CD4-positive, alpha-beta T cell treated with Interleukin-17A for 1 hour (primary cell): ENCODE measurements at places on chromosomes 12 and 14.

DNA sequence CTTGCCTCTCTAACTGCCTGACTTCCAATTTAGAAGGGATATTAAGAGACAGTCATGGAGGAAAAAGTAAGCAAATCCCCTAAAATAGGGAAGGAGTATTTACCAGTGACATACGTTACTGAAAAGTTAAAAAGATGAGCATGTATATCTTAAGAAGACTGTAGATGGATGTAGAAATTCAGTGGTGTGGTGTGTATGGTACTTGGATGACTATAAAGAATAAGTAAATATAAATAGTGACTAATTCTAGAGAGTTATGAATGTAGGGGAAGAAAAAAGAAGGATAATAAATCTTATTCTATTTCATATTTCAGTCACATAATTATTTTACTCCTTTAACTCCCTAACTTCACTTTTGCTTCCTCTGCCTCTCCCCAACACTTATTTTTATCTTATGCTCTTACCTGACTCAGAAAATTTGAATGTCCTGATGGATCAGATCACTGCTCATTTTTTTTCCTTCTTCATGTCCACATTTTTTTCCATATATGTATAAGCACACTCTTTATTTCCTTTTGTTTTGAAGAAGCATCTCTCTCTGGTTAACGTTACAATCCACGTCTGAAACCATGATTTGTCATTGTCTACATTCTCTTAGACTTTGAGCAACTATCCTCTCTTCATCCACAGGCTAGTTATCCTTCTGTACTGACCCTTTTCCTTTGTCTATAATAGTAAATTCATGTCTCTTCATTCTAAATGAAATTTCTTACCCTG lies 422.7 kb upstream of the SYT1 start:
- no peak for DNase-seq

GRCh38 chr12:50241178-50241577 lies 42.1 kb downstream of the LIMA1 start:
- no peak for DNase-seq

- no peak for DNase-seq
These were observed 56.2 kb upstream of the DDHD1 start for GRCh38 chr14:53209370-53209769.

DNA sequence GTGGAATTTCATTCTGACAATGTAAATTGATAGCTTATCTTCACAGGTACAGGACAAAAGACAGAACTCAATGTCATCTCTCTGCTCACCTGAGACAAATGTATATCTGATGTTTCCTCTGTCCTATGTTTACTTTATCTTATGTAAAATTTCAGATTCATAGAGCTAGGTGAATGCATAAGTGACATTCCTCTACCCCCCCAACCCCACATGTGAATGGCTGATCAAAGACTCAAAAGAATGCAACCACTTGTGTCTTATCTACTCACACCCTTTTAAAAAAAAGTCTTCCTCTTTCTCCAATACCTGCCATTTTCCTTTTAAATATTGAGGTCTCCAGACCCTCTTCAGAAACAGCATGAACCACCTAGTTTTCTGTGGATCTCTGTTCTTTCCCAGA lies 736.6 kb upstream of the SEL1L start:
- DNase-seq = no peak

DNA sequence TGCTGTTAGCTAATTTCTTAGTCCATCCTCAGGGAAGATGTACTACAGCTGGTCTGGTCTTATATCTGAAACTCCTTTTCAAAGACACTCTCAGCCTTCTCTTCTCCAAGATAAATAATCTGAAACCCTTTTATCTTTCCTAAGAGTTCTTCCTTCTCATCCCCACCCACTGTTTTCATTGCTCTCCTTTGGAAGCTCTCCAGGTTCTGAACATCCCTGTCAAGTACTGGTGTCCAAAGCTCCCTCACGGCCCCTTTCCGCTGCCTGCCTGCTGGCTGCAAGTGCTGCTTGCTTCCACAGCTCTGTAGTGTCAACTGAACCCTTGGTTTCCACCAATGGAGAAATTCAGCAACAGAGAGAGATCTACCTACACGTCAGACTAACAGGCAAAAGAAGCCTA lies 6.6 kb upstream of the SLC6A13 start:
- no peak for DNase-seq

DNA sequence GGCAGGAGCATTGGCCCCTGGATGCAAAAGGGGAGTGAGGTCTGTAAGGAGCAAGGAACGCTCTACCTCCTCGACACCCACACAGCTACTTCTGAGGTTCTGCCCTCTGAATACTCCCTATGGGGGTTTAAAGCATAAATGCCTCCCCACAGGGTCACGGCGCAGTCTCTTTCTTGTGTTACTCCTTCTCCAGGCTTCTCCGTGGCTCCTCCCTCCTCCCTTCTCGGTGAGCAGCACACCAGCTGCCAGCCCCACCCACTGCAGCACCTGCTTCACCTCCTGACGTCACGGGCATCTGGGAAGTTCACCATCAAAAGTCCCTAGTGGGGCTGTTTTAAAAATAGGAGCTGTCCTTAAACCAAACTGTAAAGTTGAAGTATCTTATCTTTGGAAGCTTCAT lies 67.3 kb downstream of the SPTB start:
- DNase-seq = peak; percentile 45

- no peak for DNase-seq
These were observed 144.1 kb downstream of the NTF3 start for GRCh38 chr12:5575987-5576386.

GRCh38 chr12:20472102-20472782 lies 103.9 kb downstream of the PDE3A start:
- DNase-seq = no peak

DNA sequence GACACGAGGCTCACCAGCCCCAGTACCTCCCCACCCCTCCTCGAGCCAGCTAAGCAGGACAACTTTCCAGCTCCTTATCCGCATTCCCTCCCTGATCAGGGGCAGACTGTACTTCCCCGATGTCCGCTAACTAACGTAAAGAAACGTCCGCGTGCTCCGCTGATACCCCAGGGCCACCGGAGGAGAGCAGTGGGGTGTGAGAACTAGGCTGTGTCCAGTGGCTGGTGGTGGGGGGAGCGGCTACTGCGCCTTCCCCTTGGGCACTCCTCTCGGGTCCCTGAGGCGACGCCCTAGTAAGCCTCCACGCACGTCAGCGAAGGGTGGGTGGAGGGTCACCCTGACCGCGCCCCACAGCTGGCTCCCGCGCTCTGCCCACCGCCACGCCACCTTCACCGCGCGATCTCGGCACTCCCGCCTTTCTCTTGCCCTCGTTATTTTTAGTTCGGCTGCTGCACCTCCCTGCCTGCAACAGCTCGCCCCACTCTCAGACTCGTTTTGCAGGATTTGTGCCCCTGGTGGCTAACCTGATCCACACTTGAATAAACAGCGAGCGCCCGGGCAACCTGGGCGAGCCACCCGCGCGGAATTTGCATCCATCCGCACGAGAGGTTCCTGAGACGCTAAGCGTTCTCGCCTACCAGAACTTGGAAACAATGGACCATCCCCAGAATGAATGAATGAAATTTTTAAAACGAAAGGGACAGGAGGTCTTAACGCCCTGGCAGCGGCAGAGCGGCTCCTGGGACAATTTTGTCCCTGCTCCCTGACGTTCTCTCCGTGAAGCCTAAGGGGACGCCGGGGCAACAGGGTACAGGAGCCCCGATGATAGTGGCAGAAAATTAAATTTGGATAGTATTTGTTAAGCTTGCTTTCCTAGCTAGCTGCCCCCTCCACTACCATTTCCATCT lies 6.9 kb upstream of the BMP4 start:
- DNase-seq = no peak

DNA sequence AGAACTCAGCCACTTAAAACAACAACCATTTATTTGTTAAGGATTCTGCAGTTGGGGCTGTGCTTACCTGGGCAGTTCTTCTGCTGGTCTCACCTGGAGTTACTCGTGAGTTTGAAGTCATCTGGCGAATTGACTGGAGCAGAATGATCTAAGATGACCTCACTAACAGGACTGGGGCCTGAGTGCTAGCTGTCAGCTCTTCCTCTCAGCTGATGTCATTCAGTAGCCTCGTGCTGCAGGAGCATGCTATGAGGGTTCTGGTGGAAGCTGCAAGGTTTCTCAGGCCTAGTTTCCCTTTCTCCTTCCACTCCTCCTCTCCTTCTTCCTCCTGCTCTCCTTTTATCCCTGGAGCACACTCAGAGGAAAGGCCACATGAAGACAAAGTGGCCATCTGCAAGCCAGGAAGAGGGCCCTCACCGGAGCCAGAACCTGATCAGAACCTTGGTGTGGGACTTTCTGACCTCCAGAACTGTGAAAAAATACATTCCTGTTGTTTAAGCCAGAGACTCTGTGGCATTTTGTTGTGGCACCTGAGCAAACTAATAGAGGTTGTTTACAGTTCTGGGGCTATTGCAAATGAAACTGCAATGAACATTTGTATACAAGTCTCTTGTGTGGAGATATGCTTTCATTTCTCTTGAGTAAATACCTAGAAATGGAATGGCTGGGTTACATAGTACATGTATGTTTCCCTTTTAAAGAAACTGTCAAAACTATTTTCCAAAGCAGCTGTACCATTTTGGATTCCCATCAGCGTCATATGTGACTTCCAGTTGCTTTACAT lies 21.9 kb upstream of the MAP3K9 start:
- no peak for DNase-seq

DNA sequence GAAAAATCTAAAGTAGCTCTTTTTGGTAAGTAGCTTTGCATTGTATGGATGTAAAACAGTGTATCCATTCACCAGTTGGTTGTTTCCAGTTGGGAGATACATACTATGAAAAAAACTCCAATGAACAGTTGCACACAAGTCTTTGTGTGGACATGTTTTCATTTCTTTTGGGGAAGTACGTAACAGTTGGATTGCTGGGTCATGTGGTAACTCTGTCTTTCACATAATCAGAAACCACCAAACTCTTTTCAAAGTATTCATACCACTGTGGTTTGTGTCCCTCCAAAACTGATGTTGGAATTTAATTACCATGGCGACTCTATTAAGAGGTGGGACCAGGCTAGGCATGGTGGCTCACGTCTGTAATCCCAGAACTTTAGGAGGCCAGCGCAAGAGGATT lies 58.9 kb upstream of the RESF1 start:
- no peak for DNase-seq

- DNase-seq = no peak
These were observed 22.9 kb downstream of the NTN4 start for GRCh38 chr12:95767703-95768102.

DNA sequence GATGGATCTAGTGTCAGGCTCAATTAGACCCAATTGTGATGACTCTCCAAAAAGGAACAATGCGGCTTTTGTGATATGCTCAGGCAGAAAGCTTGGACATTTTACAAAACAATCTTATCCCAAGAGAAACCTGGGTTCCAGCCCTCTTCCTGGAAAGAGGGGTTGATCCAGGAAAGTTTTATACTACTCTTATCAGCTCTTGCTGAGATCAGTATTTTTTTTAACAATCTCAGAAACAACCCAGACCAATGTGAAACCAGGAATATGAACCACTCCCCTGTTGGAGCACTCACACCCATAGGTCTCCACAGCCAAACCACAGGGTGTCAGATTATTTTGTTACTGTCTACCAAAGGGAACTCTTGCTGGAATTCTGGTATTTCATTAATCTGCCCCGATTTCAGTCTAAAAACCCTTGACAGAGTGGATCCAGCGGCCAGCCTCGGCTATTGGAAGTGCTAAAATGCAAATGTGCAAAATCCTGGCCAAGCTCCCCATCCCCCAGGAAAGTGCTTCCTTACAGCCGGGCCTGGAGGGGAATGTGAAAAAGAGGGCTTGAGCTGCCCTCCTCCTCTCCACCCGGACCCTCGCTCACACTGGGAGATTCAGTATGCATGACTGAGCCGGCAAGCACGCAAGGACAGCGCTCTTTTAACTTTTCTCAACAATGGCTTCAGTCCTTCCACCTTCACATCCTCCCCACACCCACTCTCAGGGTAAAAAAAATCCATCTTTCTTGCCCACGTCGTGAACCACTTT lies 4.0 kb downstream of the FBXL14 start:
- no peak for DNase-seq

GRCh38 chr12:2336409-2336829 lies 283.6 kb downstream of the CACNA1C start:
- DNase-seq = no peak

DNA sequence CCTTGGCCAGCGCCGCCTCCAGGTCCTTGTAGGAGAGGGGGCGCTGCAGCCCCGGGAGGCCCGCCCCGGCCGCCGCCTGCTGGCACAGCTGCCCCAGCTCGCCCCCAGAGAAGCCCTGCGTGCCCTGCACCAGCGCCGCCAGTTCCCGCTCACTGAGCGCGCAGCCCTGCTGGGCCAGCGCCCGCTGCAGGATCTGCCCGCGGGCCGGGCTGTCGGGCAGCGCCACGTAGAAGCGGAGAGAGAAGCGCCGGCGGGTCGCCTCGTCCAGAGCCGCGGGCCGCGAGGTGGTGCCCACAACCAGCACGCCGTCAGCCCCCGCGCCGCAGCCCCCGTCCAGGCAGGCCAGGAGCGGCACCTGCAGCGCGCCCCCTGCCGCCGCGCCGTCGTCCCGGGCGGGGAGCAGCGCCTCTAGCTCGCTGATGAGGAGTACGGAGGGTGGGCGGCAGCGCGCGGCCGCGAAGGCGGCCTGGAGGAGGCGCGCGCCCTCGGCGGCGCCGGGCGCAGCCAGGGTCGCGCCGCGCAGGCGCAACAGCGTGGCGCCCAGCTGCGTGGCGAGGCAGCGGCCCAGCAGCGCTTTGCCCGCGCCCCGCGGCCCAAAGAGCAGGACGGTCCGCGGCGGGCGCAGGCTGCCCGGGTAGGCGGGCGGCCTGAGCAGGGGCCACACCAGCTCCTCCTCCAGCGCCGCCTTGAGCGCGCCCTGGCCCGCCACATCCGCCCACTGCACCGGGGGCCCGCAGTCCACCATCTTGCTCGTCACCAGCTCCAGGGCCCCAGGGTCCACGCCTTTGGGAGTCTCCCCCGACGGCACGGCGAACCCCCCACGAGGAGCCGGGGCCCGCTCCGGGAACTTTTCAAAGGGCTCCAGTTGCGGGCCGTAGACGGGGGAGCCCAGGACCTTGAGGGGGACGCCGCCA lies 27.7 kb downstream of the FIGNL2 start:
- peak; percentile 81 for DNase-seq

GRCh38 chr14:33794791-33795305 lies 156.0 kb downstream of the EGLN3 start:
- DNase-seq = no peak

- peak; percentile 54 for DNase-seq
These were observed 70.5 kb downstream of the BCL11B start for GRCh38 chr14:99201351-99202073.

- no peak for DNase-seq
These were observed 202.8 kb downstream of the KSR2 start for GRCh38 chr12:117766008-117766407.

- DNase-seq = no peak
These were observed 981.8 kb downstream of the TMEM121 start for GRCh38 chr14:106508216-106508615.

- no peak for DNase-seq
These were observed 323.5 kb upstream of the PDE3A start for GRCh38 chr12:20044846-20045245.
